ENCODE measurements at places on chromosomes 6 and 20. TPM values are rescaled to one million over a fixed set of nuclear protein-coding genes. Genes with fewer than 3 reads are reported as not detected.

- DNase-seq, result no peak
These were observed 8.3 kb downstream of the SIGLEC1 start for GRCh38 chr20:3704087-3704486.

GRCh38 chr6:75993236-75994162, 79.0 kb downstream of the IMPG1 start:
- no peak for DNase-seq

DNA sequence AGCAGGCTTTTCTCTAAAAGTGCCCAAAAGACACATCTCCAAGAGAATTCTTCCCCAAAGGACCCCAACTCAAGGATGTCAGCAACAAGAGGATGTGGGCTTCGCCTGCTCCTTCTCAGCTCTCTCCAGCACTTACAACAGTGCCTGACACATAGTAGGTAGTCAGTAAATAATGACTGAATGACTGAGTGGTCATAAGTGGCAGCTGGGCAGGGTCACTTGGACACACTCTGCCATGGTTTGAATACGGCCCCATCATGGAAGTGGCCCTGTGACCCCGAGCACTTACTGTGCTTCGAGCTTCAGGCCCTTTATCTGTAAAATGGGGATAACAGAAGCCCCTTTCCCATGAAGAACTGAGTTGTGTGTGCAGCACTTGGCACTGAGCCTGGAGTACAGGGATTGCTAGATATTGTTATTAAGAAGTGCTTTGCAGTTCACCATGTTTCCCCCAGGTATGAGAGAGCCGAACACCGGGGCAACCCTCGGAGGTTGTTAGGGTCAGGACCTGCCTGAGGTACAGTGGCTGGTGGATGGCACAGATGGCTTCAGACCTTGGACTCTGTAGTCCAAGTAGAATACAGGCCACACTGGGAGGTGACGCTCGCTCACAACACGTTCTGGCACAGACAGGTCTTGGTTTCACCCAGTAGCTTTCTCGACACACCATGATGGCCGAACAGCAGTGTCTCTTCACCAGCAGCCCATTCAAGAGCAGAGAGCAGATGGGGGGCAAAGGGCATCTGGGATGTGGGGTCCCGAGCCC, 56.0 kb downstream of the NOL4L start:
- DNase-seq, result no peak

GRCh38 chr6:170290296-170291128, at the start of gene DLL1:
TSS of gene DLL1 (minus strand) at chr6:170291078. CDS start at chr6:170290139, 939 bp downstream.
- peak; percentile 70 for DNase-seq

GRCh38 chr20:25284131-25284601, 36.3 kb downstream of the PYGB start:
- peak; percentile 42 for DNase-seq

- no peak for DNase-seq
These were observed 6.2 kb upstream of the RBCK1 start for GRCh38 chr20:401682-402495.

DNA sequence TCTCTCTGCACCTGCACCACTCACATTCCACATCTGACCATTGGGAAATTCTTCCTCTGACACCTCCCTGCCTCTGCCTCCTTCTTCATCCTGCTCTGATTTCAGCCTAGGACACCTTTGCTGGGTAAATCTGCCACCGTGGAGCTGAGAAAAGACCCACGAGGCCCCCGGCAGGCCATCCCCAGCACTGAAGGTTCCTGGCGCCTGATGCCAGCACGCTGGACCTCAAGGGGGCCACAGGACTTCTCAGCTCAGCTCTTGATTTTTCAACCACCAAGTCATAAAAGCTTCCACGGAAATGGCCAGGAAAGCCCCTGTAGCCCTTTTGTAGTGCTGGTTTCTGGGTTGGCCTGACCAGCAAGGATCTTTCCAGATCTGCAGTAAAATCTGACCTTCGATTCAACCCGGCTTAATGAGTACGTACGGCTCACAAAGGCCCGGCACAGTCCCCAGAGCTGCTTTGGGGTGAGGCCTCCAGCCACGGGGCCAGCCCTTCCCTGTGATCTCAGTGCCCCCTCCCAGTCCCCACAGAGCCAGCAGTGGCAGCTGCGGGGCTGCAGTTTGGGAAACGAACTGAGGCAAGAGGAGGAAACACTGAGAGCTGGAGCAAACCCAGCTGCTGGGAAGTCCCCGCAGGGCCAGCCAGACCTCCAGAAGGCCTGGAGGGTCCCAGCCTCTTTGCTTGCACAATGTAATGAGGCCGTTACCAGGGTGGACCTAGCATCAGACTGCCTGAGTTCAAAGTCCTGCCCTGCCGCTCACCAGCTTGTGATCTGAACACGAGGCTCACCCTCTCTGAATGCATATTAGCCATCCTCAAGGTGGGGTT, 157.5 kb downstream of the BMP7 start:
- DNase-seq, result peak; percentile 59

DNA sequence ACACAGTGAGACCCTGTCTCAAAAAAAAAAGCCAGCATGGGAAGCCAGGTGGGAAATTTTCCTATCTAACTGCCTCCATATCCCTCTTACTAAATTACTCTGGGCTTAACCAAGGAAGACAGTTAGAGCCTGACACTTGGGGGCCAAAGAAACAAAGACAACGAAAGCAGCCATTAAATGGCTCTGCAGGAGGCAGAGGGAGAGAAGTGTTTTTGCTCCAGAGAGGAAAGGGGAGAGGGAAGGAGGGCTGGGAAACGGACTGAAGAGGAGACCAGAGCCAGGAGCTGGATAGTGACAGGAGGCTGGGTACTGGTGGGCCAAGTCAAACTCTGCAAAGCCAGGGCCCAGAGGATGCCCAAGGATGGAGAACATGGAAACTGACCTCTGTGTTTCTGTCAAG, 10.7 kb upstream of the TGIF2 start:
- no peak for DNase-seq

GRCh38 chr6:104896914-104897313, 37.2 kb upstream of the HACE1 start:
- no peak for DNase-seq

- no peak for DNase-seq
These were observed 33.2 kb upstream of the KIF3B start for GRCh38 chr20:32244150-32244823.

DNA sequence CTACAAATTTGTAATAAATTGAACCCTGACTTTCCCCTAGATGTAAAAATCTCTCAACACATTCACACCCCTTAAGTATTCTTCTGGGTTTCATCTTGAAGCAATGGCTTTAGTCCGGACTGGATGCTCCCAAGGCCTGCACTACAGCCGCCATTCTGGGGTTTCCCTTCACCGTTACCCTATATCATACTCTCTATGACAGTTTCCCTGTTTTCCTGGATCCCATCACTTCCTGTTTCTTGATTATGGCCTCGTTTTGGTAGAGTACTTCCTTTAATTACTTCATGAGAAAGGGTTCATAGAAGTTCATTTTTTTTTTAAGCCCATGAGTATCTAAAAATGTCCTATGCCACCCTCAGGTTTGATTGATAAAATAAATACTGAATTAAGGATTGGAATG, 11.7 kb downstream of the FIG4 start:
- DNase-seq, result no peak

GRCh38 chr20:46123482-46124245, 5.5 kb downstream of the CD40 start:
- DNase-seq, result no peak

- DNase-seq, result no peak
These were observed 117.5 kb upstream of the COL21A1 start for GRCh38 chr6:56364827-56365339.

- no peak for DNase-seq
These were observed 209.9 kb upstream of the PRND start for GRCh38 chr20:4511776-4512175.

DNA sequence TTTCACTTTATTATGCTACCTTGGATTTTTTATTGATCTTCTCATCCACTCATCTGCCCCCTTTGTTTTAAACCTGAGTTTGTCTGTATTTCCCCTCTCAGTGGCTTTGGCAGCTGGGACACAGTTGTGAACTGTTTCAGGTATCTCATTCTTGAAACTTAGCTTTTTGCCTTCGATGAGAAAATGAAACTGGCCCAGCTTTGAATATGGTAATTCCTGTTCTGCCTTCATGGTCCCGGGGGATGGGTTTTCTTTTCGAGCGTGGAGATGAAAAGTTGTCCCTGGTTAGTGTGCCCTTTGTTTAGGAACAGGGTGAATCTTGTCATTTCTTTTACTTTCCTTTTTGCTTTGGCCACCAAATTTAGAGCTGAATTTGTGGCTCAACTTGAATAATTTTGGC, 25.6 kb downstream of the DHX35 start:
- DNase-seq, result no peak

DNA sequence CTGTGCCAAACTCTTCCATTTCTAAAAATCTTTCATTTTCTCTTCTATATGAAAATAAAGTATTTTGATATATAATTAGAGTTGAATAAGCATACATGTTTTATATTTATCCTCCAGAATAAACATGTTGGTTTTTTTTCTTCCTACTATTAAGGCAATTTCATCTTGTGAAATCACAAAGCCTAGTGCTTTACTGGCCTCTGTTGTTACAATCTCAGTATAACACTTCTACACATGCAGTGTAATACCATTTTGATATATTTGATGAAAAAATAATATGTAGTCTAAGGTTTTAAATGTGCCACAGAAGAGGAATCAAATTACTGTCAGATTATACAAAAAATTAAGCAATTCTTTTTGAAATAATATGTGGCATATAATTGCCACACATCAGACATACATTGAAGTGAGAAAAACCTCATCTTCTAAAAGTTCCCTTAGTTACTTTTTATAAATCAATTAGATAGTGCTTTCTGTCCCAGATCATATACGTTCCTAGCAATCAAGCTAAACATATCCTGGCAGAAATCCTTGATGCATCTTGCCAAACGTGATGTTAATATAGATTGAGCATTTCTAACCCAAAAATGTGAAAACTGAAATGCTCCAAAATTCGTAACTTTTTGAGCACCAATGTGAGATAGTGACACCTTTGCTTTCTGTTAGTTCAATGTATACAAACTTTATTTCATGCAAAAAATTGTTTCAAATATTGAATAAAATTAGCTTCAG, 225.1 kb upstream of the MANEA start:
- DNase-seq, result no peak

- DNase-seq, result no peak
These were observed 9.5 kb upstream of the ADGRG6 start for GRCh38 chr6:142292166-142292924.

DNA sequence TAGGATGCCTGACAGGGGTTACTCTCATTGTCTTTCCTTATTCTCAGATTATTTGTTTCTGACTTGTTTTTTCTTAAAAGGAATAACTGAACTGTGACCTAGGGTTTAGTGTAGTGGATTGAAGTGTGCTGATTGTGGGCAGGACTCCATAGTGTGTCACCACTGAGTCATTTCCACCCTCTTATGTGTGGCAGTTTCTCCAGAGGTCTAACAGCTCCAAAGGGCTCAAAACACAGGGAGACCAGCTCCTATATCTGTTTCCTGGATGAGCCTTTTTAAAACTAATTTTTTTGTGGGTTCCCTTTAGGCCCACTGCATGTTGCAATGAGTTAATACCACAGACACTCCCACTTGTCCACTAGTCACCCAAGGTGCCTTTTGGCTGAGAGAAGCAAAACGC, 951.1 kb upstream of the ADGRB3 start:
- DNase-seq, result no peak

DNA sequence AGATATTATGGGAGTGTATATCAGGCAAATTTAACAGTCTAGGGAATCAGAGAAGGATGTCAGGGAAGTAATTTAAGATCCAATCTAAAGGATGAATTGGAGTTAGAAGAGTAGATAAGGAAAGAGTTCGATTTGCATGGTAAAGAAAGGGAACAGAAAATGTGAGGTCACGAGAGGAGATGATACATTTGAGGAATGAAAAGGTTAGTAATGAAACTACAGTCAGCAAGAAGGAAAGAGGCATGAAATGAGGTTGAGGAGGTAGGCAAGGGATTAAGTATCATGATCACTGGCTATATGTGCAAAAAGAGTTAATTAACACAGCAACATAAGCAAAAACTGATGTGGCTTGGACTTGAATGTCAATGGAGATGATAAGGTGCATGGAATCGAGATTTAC, 22.4 kb downstream of the ZNF318 start:
- no peak for DNase-seq

DNA sequence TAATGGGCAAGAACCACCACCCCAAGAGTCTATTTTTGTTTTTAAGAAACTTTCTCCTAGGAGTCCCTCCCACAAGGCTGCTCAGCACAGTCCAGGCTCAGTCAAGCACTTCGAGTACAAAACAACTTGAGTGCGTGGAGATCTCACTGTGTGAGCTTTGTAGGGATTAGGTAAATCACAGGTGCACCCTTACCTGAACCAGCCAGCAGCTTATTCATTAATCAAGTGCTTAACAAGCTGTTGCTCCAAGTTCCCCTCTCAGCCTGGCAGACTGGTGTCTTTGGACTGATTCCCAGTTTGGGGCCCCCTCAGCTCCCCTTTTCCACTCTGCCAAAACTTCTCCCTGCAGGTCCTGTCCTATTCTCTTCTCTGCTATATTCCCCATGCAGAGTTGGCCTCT, 133.1 kb downstream of the LY86 start:
- no peak for DNase-seq

DNA sequence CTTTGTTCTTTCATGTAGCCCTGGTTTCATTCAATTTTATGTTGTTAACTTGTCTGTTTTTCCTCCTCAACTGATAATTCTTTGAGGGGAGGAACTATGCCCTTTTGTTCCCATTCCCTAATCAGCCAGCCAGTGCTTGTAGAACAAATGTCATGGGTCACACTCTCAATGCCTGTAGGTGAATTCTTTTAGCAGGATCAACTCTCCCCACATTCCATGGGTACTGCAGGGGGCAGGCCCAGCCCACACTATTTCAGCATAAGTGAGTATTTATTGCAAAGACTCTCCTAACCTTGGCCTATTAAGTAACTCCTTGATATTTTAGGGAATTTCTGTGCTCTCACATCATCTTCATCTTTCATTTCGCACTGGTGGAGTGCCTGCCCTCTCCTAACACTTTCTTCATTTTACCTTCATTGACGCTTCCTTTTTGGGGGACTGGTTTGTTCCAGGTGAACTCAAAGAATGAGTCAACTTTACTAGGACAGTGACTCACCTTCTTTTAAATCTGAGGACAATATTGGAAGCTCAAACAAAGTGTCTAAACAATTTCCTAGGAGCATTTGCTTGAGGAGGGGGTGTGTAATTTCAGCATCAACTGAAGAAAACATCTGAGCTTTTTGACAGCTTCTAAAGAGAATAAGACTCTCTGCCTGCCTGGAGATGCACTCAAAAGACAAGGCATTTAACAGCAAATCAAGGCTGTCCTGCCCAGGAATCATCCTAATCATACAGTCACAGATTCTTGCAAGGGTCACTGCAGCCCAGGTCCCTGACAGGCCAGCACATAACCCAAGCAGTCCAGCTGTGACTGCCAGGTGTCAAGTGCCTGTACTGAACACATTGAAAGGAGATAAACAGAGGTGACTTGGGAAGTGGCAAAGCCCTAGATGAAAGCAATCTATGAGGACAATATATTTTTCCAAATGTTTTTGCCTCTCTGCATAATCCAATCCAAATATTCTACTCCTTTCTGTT, 263.9 kb upstream of the PRND start:
- no peak for DNase-seq

- no peak for DNase-seq
These were observed 4.7 kb downstream of the SLCO4A1 start for GRCh38 chr20:62646851-62647520.

The OPRM1 gene
- not detected for total RNA-seq

The GJA1 gene
- 47.8 TPM for total RNA-seq

The TRIM10 gene
- 0.79 TPM for total RNA-seq

The DNAH8 gene
- 0.50 TPM for total RNA-seq

The ZNF322 gene
- 27.3 TPM for total RNA-seq

The HAO1 gene
- not detected for total RNA-seq

The TAGAP gene
- 8.8 TPM for total RNA-seq

The DEFB119 gene
- total RNA-seq, result not detected

The KIF25 gene
- total RNA-seq, result not detected

The GSTA3 gene
- total RNA-seq, result not detected

The CLDN20 gene
- total RNA-seq, result not detected

The SAMD5 gene
- 9.2 TPM for total RNA-seq

The ZNF76 gene
- 49.2 TPM for total RNA-seq

The ZNF831 gene
- 1.9 TPM for total RNA-seq
